Inflammatory macrophage treated with lipopolysaccharide for 1 hour (primary cell): ENCODE measurements at places on chromosomes 5 and 9.
A peak's percentile ranks its signal among the peaks of the same experiment; 100 is the strongest.

DNA sequence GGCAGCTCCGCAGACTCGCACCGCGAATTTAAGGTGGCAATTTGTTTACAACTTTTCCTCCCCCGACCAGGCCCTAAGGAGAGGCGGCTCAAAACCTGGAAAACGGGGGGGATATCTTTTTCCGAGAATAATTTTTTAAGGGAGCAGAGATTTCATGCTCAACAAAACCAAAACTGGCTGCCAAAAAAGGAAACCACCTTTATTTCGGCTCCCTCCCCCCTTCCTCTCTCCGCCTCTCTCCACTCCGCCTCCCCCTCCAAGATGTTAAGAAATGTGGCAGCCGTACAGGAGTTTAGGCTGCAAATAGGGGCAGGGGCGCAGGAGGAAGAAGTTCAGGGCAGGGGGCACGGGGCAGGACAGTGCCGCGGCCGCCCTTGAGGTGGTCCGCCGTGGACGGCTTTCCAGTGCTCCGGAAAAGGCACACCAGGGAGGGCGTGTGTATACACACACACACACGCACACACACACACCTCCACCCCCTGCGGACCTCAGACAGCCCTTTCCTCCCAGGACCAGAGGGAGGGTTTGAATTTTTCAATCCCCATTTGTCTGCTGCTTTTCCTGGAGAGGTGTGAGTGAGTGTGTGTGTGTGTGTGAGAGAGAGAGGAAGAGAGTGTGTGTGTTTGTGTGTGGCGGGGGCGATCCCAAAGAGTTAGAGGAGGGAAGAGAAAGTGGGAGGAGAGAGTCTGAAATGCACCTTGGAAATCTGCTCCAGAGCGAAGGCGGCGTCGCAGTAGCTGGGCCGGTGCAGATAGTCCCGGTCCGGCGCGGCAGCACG, 9.1 kb downstream of the PTCH1 start:
- DNase-seq = no peak

DNA sequence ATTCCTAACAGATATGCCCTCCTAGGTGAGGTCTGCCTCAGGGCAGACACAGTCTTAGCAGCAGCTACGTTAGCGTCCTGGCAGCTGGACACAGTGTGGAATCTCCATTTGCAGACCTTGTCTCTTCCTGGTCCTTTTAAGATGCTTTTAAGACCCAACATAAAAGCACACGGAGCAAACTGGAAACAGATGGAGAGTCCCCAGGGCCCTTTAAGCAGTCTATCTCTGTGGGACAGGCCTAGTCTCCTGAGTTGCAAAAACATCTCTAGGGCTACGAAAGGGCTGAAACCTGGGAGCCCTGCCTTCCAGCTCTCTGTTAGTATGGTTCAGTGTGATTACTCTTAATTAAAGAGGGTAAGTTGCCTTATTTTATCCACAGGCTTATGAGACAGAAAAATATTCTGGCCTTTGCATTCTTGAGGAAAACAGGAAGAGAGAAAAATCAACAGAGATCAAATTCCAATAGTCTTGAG, 66.0 kb upstream of the GNA14 start:
- DNase-seq = no peak

DNA sequence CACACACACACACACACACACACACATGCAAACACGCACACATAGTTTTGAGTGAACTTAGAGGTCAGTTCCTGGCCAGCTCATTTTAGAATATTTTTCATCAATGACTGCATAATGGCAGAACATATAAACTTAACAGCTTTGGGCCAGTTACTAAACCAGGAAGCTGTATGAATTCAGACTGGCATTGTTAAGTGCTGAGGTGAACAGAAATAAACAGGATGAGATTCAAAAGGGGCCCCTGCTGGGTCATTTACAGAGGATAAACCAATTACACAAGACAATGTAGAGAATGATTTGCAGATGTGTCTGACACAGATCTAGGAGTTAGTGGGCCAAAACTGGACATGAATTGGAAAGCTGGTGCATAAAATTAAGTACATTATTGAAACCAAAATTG, 44.6 kb downstream of the MARCHF11 start:
- DNase-seq = no peak

DNA sequence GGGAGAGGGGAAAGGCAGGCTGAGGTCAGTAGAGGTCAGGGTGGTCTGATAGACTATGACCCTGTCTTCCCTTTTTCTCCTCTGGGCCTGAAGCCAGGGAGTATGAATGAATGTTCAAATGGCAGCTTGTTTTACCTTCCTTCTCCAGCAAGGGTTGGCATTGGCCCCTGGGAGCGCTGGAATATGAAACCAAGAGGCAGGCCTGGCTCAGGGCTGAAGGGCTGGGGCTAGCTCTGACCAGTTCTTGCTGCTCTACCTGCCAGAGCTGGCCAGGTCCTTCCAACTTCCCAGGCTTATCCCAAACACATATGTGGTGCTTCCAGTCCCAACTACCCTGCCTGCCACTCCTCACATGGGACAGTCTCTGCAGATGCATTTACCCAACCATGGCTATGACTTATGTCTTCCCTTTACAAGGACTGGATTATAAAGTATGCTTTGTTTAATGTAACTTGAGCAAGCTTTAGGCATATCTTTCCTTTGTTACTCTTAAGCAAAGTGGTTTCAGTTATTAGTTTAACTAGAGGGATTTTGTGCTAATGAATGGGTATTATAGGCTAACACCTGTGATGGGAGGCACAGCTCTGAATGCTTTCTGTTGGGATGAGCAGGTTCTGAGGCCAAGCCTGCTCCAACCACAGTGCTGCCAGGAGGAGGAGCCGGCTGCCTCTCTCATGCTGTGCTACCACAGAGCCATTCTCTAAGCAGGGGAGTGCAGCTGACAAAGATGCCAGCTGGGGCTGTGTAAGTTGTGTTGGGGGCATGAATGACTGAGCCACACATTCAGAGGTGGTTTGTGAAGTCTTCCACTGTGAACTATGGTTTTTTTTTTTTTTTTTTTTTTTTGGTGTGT, 6.1 kb downstream of the CCNI2 start:
- no peak for DNase-seq

DNA sequence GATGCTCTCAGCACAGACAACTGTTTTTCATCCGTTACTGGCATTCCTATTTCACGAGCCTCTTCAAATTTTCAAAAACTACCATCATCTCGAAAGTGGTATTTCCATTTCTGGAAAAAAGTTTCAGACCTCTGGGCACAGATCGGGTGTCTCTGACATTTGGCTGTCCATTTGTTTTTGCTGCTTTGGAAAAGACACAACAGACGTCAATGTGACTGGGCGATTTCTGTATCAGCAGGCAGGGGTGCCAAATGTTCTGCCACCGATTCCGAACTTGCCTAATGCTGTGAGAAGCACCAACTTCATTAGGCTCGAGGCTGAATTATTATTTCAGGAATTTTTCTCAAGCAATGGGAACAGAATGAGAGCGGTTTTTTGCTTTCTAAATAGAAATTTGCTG, 105.6 kb downstream of the ARSB start:
- DNase-seq = no peak

- DNase-seq = peak; percentile 62
Observed at GRCh38 chr5:80904533-80905187, 55.5 kb upstream of the RASGRF2 start.
